ENCODE measurements at places on chromosomes 2 and 18.

GRCh38 chr2:55247025-55247424 lies 14.5 kb downstream of the RPS27A start:
- no peak for DNase-seq

DNA sequence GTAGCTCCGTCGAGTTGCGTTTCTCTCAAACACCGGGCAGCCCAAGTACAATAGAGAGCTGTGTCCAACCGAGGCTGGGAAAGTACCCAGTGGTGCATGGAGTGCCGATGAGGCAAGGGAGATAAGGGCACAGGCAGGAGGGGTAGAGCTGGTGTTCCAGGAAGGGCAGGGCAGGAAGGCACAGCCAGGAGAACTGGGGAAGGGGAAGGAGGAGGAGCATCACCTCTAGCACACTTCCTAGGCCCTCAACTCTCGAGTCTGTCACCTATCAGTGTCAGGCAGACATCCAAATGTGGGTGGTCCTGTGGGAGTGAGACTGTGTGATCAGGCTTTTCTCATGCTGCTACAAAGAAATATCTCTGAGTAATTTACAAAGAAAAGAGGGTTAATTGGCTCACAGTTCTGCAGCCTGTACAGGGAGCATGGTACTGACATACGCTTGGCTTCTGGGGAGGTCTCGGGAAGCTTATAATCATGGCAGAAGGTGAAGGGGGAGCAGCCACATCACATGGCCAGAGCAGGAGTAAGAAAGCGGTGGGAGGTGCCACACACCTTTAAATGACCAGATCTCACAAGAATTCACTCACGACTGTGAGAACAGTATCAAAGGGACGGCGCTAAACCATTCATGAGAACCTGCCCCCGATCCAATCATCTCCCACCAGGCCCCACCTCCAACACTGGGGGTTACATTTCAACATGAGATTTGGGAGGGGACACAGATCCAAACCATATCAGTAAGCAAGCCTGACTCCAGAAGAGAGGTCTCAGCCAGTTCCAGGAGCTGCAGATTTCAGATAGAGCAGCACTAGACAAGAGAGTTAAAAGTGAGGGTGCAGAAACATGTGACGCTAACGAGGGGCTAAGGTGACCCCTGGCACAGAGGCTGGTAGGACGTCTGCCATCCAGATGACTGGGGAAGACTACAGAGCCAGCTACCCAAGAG lies 75.7 kb downstream of the MBOAT2 start:
- no peak for DNase-seq

DNA sequence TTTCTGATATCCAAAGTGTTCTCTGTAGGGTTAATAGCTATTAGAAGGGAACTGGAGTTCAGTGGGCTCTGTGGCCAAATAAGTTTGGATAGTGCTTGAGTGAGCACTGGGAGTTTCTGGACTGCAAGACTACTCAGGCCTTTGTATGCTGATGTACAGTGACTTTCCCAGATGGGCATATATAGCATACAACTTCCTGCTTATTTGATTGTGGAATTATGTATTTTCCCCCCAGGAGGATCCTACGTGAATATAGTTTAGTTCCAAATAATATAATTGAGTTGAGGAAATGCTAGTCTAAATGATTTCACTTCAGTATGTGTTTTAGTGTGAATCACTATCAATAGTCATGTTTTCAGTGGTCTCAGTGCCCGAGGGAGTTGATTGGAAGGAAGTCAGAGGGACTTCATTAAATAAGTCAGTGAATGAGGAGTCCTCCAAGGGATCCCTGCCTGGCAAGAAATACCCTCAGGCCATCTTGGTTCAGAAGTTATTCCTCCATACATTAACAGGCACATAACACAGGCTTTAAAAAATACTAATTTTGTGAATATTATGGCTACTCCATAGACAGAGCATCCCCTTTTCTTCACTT lies 251.4 kb downstream of the PRKCE start:
- no peak for DNase-seq

DNA sequence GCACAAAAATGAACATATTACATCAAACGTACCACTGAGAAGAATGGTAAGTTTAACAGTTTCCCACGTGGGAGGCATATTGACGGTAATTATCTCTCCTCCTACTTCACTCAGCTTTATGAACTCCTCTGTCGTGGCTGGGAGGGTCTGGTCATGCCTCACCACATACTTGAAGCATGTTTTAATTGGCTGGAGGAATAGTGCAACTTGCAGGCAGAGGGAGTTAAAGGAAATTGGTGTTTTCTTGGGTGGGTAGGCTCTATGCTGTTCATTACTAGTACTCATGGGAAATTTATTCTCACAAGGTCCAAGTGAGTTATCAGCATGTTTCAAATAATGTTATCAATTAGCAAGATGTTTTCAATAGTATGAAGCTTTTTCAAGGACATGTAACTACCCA lies 767.0 kb downstream of the PLCL1 start:
- DNase-seq = no peak

GRCh38 chr2:110888411-110888810 lies 156.0 kb downstream of the ACOXL start:
- no peak for DNase-seq

- no peak for DNase-seq
These were observed 22.6 kb downstream of the FER1L5 start for GRCh38 chr2:96665083-96665569.

- DNase-seq = no peak
These were observed 24.0 kb downstream of the CFAP210 start for GRCh38 chr2:169670215-169670651.

DNA sequence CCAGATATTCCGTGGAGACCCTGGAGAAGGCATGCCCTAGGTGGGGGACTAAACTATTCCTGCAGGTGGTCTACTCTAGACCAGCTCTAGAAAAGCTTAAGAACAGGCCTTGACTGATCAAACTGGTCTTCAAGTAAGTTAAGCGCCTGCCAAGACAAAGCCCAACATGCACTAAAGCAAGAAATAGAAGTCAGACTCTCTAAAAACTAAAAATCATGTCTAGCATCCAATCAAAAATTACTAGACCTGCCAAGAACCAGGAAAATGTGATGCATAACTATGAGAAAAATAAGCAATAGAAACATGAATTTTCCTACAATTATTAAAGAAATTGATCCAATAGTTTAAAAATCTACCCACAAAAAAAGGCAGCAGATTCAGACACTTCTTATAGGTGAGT lies 13.6 kb downstream of the KIF1A start:
- DNase-seq = no peak

DNA sequence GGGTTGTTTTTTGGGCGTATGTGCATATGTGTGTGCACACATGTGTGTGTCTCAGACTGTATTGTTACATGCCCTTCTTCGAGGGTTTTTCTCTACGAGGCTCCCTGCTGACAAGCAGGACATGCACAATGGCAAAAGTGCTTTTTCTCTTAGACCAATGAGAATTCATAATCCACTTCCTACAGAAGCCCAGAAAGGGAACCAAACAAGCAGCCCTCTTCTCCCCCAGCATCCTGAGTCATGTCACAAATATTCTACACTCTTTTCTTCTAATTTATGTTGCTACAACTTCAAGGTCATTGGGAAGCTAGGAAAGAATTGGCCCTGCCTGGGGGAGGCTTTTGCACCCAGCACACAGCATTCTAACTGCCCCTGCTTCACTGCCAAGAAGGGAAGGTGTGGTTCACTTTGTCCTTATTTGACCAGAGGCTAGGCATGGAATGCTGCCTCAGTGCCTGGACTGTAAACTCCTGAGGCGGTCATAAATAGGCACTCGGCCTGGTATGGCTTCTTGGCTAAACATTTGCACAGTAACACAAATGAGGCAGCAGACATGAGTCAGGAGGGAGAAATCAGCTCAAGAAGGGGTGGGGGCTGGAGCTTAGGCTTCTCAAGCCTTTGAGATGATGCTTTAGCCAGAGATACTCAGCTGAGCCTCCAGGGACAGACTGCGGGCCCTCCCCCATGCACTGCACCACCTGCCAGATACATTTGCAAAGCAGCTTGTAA lies 92.7 kb upstream of the KLF7 start:
- no peak for DNase-seq

- DNase-seq = no peak
These were observed 251.8 kb downstream of the LPIN1 start for GRCh38 chr2:11998218-11998617.

- no peak for DNase-seq
These were observed 36.9 kb upstream of the KLF11 start for GRCh38 chr2:10006236-10007161.

DNA sequence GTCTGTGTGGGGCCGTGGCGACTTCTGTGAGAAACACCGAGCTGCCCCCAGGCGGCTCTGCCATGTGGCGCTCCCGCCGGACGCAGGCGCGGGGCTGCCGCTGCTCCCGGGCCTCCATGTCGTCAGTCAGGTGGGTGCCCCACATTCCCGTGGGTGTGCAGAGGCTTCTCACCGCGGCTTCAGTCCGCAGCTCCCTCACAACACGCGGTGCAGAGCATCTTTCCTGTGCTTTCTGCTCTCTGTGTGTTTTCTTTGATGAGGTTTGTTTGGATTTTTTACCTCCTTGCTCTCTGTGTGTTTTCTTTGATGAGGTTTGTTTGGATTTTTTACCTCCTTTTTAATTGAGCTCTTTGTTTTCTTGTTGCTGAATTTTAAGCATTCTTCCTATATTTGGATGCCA lies 13.0 kb downstream of the AQP12A start:
- DNase-seq = no peak
